ENCODE measurements at places on chromosomes 12 and 14.

DNA sequence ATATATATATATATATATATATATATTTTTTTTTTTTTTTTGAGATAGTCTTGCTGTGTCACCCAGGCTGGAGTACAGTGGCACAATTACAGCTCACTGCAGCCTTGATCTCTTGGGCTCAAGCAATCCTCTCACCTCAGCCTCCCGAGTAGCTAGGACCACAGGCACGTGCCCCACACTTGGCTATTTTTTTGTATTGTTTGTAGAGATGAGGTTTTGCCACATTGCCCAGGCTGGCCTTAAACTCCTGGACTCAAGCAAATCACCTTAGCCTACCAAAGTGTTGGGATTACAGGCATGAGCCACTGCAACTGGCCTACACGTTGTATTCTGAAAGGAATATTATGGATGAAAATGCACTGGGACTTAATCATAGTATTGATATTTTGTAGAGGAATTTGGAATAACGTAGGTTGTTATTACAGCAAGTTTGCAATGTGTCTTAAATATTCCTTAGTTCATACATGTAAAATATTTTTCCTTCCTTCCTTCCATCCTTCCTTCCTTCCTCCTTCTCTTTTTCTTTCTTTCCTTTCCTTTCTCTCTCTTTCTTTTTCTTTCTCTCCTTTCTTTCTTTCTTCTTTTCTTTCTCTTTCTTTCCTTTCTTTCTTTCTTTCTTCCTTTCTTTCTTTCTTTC, 862 bp downstream of the KLRB1 start:
- no peak for DNase-seq

DNA sequence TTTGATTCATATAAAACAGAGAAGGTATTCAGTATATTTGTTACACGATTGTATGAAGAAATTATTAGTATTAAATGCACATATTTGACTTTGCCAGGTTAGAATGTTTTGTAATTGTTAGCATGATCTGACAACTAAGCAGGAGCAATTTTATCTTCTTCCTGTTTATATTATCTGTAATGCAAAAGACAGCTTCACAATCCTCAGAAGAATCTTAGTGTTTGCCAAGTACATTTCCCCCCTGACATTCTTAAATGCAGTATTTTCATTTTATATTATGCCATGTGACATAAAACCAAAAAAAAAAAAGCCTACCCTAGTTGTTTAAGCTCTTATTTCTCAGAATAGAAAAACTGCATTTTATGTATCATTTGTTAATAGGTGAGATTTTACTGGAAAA, 469.4 kb downstream of the FOXG1 start:
- DNase-seq: no peak

GRCh38 chr12:99334285-99335056, 313.1 kb upstream of the GARIN6 start:
- no peak for DNase-seq

DNA sequence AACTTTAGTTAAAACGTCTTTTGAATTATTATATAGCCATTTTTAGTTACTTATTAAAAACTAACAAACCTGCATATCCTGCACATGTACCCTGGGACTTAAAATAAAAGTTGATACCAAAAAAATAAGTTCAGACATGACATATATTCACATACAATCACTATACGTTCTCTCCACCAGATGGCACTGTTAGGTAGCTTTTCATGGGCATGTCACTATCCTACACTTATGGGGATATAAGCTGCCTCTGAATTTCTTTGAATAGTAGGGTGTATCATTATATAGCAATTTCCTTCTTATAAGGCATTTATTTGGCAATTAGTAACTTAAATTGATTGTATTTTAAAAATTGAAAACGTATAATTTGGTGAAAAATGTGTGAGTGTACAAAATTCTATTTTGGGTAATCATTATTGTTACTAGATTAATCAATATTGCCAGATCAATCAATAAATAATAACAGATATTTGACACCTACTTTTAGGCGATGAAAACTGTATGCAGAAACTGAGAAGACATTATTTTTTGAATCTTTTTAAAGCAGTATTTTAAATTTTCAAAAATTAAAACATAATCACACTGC, 31.8 kb upstream of the OR10A7 start:
- DNase-seq: peak; percentile 71

DNA sequence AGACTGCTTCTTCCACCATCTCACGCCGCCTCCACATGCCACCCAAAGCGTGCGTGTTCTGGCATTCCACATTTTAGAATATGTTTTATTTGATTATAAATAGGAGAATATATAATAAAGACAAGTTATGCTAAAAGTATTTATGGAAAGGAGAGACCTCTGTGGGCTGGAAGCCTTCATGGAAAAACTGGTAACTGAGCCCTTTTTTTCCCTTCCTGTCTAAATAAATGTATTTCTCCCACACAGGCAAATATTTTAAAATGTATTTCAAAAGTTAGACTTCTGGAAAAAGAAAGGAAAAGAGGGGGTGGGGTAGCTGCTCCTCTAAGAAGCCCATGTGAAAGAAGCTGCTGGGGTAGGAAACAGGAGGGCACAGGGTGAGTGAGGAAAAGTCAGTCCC, 16.1 kb upstream of the NR4A1 start:
- no peak for DNase-seq

GRCh38 chr14:23148591-23149249, 29.7 kb upstream of the CEBPE start:
- no peak for DNase-seq

DNA sequence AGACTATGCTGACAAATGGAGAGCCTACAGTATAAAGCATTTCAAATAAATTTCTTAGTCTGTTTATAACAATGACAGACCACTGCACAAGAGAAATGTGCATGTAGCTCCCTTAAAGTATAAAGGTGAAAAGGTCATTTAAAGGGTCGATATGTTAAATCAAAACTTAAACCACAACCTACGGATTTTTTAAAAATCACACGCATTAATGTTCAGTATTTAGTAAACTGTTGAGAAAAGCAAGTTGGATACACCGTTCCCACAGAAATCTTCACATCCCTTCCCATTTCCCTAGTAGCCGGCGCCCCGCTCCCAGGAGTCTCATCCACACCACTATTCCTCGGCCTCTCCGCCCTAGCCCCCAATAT, 614 bp downstream of the FKBP3 start:
- no peak for DNase-seq

GRCh38 chr12:109804820-109805761, 28.1 kb downstream of the TRPV4 start:
- peak; percentile 58 for DNase-seq

- DNase-seq: peak; percentile 86
Measured at GRCh38 chr14:68843471-68844209, 50.8 kb upstream of the ZFP36L1 start.

DNA sequence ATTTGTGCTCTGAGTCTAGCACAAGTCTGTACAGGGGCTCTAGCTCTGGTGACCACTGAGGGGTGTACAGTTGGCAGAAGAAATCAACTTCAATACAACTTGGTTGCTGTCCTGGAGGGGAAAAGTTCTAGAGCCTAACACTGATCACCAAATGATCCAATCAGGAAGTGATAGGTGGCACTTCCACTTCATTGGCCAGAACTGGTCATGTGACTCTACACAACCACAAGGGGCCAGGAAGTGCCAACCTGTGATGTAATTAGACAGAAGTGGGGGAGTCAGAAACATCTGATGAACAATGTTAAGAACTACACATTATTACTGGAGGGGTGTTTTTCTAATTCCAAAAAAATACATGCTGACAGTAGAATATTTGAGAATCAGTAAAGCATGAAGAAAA, 401.6 kb downstream of the VRK1 start:
- DNase-seq: no peak

GRCh38 chr12:112419297-112420133, 768 bp downstream of the PTPN11 start:
- peak; percentile 53 for DNase-seq

DNA sequence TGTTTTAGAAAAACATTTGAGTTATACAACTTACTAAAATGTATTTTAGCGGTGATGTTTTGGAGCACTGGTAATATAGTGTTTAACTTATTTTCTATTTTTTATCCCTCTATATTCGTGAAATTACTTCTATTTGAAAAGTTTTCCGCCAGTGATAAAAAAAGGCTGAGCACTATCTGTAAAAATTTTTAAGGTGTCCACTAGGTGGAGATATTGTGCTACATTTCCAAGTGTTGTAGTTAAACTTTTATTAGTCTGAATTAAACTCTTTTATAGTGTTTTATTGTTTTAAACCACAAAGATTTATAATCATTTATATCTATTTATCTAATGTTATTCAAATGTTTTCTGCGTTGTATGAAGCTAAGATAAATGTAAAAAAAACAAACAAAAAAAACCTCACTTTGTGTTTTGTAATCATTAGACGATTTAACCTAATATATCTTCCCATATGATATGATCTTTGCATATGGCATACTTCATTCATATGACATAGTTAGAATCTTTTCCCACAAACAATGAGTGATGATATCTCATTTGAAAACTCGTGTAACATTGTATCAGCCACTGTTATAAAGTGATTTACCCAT, 11.8 kb downstream of the ALG10B start:
- no peak for DNase-seq

- no peak for DNase-seq
Measured at GRCh38 chr14:106792543-106792942, 1266.2 kb downstream of the TMEM121 start.

DNA sequence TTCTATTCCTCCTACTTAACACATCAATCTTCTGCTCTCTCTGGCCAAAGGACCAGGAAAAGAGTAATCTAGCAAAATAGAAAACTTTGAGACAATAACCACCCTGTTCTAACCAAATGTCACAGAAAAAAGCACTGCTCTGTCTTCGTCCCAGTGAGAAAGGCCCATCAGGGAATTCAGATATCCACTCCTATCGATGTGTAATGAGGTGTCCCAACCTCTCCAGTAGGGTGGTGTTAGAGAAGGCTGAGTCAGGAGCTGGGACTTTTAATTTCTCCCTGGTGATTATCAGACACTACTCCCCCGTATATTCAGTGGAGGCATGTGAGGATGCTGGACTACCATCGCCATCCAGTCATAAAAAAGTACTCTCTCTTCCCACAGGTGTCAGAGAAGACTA, 130.3 kb downstream of the TMTC3 start:
- no peak for DNase-seq

- DNase-seq: no peak
Measured at GRCh38 chr12:84822525-84822924, 90.1 kb downstream of the SLC6A15 start.

GRCh38 chr12:109714141-109714912, 702 bp downstream of the FAM222A start:
- peak; percentile 58 for DNase-seq

DNA sequence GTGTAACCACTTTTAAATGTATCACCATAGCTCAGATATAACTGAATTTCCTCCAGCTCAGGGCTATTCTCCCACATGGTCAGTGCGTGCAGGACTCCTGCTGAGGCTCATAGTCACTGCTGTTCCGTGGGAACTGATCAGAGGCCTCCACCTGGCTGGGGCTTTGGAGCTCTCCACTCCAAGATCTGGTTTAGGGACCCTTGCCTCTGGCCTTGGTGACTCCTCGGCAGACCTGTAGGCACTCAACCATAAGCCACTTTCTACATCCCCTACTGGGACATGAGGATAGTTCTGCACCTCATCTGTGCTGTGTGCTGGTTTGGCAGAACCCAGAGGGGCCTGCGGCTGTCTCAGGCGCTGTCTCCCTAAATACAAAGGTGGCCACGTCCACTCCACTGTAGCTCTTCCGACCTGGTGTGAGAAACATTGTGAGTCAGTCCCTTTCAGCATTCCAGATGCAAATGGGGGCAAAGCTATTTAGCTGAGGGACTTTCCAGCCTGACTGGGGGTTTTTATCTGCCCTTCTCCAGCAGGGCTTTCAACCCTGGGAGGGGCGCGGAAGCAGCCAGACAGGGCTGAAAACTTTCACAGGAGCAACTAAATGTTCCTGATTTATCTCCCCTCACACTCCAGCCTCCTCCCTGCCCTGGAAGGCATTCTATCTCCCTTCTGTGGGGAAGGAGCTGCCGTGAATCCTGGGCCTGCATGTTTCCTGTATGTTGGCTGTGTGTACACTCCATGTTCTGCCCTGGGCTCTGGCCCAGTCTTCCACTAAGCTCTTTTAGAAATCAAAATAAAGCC, 218.3 kb upstream of the DAAM1 start:
- DNase-seq: no peak

GRCh38 chr12:98037401-98038140, 477.8 kb upstream of the TMPO start:
- DNase-seq: no peak

GRCh38 chr14:103057028-103057371, 349 bp downstream of the CDC42BPB start:
- no peak for DNase-seq

DNA sequence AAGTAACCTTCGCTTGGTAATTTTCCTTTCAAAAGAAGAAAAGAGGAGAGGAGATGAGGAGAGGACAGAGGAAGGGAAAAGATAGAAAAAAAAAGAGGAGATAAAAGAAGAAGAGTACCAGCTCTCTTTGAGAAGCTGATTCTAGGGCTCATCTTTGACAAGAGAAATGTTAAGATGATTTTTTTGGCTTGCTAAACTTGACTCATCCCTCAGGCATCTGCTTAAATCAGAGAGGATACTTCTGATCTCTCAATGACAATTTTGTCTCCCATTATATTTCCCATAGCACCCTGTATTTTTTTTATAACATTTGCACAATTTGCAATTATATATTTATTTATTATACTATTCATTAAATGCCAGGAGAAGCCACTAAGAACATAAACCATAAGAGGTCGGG, 17.1 kb downstream of the SYT1 start:
- DNase-seq: no peak
